CMK (cell line): ENCODE measurements at places on chromosomes 12 and 14.

- no peak for DNase-seq
These were observed 155.0 kb upstream of the C14orf180 start for GRCh38 chr14:104424406-104425072.

DNA sequence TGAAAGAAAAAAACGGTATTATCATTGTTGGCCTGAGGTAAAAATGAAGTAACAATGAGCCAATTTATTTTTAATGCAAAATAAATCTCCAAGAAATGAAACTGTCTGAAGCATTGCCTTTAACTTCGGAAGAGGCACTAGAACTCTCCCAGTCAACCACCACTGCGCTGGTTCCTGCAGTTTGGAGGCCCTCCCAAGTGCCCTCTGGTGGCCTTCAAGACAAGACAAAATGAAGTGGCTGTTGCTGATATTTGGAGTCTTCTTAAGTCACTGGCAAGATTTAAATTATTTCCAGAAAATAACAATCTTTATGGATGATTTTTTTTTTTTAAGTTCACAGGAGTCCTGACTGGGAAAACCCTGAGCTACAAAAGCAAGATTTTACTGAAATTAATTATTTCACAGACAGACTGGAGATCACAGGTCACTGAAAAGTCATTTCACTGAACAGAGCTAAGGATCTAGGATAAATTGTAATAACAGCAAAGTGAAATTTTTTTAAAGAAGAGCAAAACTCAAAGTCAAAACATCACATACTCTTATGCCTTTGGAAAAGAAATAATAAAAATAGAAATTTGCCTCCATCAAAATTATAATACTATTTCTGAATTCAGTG lies 58.2 kb downstream of the DICER1 start:
- peak; percentile 14 for DNase-seq

DNA sequence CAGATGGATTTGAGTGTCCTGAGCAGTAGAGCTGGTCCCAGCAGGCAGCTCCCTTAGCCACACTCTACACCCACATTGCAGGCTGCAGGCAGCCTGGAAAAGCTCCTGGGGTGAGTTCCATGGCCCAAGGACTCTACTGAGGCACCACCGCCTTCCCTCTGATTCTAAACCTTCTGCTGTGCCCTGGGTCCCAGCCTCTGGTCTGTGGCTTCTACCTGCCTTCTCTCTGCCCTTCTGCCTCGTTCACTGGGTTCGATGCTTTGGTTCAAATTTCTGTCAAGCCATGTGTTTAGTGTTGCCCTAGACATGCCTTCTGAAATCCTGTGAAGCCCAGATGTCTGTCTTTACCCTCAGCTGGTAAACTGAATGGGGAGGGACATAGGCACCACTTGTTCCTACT lies 1.5 kb upstream of the FGF6 start:
- DNase-seq, result no peak

DNA sequence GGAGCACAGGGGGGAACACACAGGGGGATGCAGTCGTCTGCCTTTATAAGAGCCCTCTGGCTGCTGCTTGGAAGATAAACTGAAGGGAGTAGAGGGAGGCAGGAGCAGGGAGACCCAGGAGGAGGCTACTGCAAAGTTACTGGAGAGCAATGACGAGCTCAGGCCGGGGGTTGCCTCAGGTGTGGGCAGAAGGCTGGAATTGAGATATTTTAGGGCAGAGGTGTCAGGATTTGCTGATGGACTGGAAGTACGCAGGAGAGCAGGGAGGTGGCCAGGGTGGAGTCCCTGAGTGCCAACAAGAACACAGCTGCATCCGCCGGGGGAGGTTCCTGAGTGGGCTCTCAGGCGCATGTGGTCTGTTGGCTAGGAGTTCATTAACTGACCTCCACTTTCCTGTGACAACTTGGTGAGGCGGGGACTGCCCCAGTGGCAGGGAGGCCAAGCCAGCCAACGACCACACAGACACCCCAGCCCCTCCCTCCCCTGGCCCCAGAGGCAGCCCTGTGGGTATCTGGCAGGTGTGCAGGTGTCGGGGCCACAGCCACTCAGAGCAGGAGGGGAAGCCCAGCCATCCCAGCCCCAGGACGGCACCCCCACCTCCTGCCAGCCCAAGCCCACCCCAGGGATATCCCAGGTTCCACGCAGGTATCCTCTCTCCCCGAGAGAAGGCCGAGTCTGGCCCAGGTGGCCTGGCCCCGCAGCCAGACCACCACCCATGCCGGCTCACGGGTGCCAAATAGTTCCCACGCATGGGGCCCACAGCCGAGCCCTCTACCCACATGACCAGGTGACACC lies 85.4 kb downstream of the NCOR2 start:
- no peak for DNase-seq

DNA sequence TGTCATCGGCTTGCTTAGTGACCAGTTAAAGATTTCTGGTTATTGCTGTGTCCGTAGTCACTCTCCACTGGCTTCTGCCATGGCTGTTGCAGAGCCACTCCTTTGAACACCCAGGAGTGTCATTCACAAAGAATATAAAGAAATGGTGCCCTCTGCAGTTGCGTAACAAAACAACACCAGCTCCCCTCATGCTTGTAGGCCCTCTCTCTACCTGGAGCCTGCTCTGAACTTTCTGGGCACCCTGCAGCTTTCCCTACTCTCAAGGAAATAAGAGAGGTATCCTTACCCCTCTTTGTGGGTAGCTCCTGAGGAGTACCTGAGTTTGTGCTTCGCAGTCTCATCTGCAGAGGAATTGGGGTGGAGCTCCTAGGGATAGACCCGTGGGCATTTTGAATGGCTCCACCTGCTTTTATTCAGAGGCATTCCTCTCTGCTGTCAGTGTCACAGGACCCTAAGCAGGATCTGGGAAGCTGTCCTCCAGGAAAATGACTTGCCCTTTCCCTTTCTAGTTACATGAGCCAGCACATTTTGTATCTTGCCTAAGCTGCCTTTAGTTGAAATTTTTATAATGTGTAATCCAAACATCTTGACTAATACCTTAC lies 97.2 kb upstream of the TMEM260 start:
- DNase-seq, result no peak

GRCh38 chr12:103809154-103809553 lies 31.9 kb downstream of the NT5DC3 start:
- no peak for DNase-seq

GRCh38 chr12:46219132-46219876 lies 49.5 kb downstream of the SLC38A1 start:
- DNase-seq, result no peak

GRCh38 chr12:1527789-1528188 lies 66.6 kb downstream of the FBXL14 start:
- DNase-seq, result no peak

DNA sequence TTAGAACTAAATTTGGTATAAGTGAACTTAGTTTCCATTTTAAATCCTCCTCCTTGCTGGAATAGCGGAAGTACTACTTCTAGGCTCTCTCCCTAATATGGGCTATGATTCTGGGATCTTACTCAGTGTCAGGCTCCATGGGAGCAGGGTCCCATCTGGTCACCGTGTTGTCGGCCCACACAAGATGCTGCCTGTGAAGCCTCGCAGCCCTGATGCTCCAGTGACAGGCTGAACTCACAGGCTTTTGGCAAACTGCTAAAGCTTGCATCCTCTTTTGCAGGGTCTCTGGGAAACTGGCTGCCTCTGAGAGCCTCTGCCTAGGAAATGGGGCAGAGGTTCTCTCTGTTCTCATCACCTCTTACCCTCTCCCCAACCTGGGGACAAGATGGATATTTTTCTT lies 88.4 kb downstream of the RPAP3 start:
- DNase-seq, result no peak

- no peak for DNase-seq
These were observed 181.4 kb upstream of the PWP1 start for GRCh38 chr12:107503887-107504885.

DNA sequence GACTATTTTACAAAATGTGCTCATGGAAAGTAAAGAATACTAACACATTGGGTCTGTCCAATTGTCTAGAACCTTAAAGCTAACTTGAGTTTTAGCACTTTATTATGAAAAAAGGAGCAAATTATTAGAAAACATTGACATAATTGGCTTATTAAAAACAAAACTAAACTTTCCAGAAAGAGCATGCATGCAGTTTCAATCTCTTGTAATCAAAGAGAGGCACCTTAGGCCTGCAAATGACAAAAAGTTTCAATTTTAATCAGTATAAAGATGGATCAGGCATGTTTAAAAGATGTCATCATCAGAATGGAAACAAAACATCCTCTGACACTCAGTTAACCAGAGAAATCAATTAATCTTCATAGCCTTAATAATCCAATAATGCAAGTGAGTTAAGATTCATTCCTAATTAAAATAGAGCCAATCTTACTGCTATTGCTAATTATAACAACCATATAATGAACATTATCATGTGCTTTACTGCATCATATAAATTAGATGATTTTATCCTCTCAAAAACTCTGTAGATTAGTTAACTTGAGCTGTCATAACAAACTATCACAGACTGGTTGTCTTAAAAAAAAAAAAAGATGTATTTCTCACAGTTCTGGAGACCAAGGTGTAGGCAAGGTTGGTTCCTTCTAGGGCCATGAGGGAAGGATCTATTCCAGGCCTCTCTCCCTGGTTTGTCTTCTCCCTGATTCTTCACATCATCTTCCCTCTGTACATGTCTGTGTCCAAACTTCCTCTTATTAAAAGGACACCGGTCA lies 131.4 kb downstream of the RPAP3 start:
- no peak for DNase-seq

DNA sequence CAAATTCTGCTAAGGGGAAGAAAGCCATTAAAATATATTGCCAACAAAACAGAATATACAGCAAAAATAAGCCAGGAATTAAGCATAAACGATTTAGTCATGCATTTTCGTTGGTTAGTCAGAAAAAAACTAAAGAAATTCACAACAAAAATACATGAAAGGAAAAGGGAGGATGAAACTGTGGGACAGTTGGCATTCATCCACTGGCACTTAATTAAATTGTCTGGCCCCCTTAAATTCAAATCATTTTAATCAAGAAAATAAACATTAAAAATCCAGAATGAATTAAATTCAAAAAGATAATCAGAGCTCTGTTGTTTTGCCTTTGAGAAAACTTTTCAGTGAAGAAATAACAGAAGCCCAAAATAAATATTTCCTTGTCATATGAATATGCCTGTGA lies 264.6 kb upstream of the TMTC1 start:
- no peak for DNase-seq

GRCh38 chr12:49693931-49694444 lies 13.2 kb downstream of the FMNL3 start:
- no peak for DNase-seq

DNA sequence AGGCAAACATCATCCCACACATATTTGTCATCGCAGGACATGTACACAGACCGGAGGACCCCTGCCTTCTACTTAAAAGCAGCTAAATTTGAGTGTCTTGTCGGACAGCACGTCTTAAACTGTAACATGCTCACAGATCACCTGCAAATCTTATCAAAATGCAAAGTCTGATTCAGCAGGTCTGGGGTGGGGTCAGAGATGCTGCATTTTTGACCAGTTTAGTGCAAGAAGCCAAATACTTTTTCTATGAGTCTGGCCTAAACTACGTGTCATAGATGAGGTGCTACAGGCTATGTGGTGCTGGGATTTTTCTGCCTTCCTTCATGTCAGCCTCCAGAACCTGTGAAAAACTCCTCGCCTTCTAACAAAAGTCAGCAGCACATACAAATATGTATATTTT lies 178.8 kb upstream of the LHX5 start:
- DNase-seq, result no peak
